ENCODE measurements at places on chromosomes 11 and 22.

GRCh38 chr22:40487663-40488249 lies 117.4 kb downstream of the SGSM3 start:
- no peak for DNase-seq

DNA sequence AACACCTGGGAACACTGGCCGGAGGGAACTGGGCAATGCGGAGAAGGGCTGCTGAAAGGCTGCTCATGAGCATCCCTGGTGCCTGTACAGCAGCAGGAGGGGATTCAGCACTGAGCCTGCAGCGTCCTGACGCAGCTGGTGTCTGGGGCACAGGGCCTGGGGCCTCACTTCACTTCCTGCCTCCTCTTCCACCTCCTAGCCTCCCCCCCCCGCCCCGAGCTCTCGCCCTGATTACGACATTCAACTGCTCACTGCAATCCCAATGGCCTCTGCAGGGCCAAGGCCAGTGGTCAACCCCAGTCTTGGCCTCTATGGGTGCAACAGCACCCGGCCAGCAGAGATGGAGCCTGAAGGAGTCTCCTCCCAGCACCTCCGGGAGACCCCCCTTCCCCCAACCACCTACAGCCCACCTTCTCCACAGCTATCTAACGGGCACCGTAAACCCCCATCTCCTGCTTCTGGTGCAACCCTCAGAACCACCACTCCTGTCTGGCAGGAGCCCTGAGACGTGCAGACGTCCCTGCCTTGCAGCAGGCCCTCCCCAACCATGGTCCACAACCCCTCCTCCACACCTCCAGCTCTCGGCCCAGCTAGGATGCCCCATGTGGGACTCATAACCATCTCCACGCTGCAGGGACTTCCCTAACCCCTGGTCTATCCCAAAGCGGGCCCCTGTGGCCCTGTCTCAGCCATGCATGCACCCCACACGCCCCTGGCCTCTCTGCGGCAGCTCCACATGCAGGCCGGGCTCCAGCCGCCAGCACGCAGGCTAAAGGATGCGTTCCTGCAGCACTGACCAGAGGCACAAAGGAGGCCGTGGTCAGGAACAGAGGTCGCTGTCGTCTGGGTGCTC lies 38.2 kb downstream of the BRD1 start:
- DNase-seq: no peak

GRCh38 chr11:93840981-93841380 lies 9.4 kb downstream of the VSTM5 start:
- no peak for DNase-seq

DNA sequence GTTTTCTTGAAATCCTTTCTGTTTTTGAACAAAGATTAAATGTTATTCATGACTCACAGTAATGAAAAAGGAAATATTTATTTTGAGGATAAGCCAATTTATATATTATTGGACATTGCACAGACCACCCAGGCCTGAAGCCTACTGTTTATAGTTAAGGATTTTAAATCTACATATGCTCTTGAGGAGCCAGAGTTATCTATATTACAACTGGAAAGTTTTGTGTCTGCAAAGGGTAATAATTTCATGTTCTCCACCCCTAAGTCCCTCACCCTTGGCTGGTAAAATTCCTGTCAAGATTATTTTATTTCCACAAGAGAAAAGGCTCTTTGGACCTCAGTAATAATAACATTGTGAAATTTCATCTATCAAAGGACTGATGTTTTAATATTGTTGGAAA lies 228.2 kb downstream of the TMEM135 start:
- DNase-seq: no peak

DNA sequence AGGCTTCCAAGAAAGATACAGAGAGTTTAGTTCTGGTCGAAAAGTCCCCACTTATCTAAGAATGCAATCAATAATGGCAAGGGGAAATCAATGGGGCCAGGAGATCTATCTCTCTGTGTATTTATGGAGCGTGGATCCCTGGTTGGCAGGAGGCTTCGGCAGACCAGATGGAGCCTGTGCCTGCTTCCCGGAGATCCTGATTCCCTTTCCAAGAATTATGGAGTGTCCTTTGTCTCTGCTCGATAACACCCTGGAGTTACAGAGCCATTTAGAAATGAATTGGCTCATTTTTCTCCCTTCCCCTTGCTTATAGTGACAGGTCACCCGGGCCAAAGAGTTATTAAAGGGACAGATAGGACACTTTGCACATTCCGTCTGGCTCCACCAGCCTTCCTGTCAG lies 92.4 kb downstream of the ISX start:
- no peak for DNase-seq

- DNase-seq: no peak
Measured at GRCh38 chr11:62242021-62242420, at the start of gene SCGB1D2. Gene SCGB1D2 (plus strand): TSS chr11:62242239. CDS start chr11:62242308, 69 bp downstream.

- DNase-seq: no peak
Measured at GRCh38 chr11:78432956-78433355, 15.3 kb upstream of the GAB2 start.

- no peak for DNase-seq
Measured at GRCh38 chr11:108614086-108614485, 20.5 kb upstream of the EXPH5 start.
